ENCODE measurements at places on chromosomes 2 and 18.
A peak's percentile ranks its signal among the peaks of the same experiment; 100 is the strongest.

GRCh38 chr2:28681158-28681571 lies 70.5 kb upstream of the PPP1CB start:
- DNase-seq, result peak; percentile 28

- no peak for DNase-seq
Measured at GRCh38 chr18:66638856-66639629, 35.2 kb upstream of the CDH19 start.

GRCh38 chr2:156537141-156537540 lies 101.0 kb downstream of the GPD2 start:
- DNase-seq, result no peak

- no peak for DNase-seq
Measured at GRCh38 chr2:219289537-219290361, 10.6 kb downstream of the DNAJB2 start.

GRCh38 chr2:85727798-85728197 lies 26.0 kb upstream of the ATOH8 start:
- DNase-seq, result no peak

DNA sequence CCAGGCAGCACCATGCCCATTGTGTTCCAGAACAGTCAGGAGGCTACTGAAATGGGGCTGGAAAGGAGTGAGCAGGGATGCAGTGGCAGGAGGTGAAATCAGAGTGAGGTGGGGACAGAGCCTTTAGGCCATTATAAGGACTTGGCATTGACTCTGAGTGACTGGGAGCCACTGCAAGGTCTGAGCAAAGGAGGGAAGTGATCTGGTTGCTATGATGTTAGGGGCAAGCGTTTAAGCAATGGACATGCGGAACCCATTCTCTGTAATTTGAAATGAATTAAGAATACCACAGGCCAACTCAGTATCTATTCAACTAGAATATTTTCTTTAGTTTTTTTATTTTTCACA lies 98.2 kb downstream of the DPP4 start:
- no peak for DNase-seq

GRCh38 chr2:231450548-231450989 lies 13.7 kb downstream of the NCL start:
- DNase-seq, result no peak

- DNase-seq, result no peak
Measured at GRCh38 chr2:74043345-74044329, 58.9 kb downstream of the TET3 start.

DNA sequence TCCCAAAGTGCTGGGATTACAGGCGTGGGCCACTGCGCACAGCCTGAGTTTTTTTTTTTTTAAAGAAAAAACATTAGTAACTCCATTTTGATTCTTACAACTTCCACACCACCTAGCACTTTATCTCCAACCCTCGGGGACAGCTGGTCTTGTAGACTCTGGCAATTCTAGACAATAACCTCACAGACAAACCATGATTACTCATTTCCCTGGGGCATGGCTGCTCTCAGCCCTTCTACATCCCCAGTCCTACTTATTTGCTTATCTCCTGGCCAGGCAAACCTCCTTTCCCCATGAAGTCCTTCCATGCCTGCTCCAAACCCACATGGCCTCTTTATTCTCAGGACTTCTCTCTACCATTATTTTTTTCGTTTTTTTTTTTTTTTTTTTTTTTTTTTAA lies 91.1 kb downstream of the ACTR3 start:
- no peak for DNase-seq

DNA sequence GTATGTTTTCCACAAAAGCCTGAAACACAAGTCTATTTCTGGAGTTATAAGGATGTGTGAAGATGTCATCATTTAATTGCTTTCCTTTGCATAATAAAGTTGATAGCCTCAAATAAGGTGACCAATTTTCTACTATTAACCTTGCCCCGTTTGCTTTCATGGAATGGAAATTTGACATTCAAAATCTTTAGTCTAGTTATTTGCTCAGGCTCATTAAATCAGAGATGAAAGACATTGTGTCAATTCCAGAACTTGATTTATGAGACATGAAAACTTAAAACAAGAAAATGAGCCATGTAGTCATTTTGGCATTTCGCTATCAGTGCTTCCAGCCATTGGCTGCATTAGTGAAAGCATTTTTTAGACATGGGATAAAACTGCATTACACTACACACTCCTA lies 91.5 kb upstream of the ZSWIM2 start:
- DNase-seq, result no peak

DNA sequence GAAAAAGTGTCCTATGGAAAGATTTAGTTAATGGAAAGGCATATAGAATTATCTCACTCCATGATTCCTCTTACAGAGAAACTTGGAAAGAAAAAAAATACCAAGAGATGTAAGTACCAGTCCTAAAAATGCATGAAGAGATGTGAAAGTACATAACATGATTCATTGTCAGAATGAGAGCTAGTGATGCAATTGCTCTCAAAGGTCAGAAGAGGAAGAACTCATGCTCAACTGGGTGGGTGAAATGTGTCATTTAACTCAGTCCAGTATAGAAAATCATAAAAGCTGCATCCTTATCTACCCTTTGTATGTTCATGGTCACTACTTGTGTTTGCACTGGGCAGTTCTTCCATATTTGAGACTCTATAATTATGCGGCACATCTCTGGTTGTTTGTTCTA lies 300.0 kb upstream of the PIK3C3 start:
- DNase-seq, result no peak

DNA sequence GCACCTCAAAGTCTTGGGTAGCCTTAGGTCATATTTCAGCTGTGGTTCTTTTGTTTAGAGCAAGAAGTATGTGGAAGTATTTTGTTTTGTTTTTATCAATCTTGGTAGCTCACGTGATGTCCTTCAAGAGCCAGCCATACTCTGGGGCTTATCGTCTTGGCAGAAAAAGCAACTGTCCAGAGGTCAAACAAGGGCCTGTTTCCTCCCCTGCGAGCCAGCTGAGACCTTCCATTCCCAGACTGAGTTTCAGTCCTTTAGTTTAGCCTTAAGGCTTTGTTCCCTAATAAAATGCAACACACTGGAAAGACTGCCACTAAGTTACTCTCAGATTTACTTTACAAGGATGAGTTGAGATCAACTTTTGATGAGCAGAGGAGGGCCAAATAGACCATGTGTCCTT lies 63.5 kb downstream of the TXNL1 start:
- DNase-seq, result no peak

DNA sequence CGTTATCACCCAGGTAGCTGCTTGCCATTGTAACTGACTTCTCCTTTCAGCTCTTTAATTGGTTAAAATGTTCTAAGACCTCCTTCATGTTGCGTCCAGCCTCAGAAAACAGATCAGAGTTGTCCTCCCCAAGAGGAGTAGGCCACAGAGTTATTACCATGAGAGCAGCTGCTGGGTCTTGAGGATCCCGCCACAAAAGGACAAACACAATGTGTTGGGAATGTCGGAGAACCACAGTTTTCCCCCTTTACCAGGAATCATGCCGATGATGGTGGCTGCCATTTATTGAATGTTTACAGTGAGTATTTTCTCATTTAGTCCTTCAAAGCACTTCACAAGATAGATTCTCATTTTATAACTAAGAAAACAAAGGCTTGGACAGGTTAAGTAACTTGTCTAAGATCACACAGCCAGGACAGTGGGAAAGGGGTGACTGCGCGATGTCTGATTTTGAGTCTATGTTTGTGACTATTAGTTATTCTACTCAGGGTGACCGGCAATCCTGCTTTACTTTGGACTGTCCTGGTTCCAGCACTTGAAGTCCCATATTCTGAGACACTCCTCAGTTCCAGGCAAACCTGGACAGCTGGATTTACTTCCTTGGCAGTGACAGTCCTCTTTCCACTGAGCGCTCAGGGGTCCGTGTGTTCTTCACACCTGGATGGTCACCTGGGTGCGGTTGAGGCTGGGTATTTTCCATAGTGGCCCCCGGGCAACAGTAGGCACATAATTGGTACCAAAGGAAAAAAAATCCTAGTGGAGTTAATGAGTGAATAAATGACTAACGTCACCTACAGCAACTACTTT lies 93.6 kb downstream of the LIPG start:
- DNase-seq, result no peak

DNA sequence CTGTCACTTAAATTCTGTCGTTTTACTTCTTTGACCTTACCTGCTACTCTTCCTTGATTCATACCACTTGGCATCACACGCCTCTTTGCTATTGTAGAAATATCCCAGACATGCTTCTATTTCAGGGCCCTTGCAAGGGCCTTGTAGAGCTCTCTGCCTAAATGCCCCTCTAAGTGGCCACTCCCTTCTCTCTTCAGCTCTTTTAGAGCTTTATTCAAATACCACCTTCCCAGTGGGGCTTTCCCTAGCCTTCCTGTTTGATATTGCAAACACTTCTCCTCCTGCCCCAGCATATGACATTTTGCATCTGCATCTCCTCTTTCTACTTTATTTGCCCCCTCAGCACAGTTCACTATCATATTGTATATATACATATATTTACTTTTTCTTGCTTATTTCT lies 54.0 kb downstream of the PELI1 start:
- no peak for DNase-seq

Measured in stimulated activated CD4-positive, alpha-beta T cell treated with anti-CD3 and anti-CD28 coated beads, Interleukin-1b, Interleukin-23, amount 100 ng/mL, for 1 hour (primary cell).